Colonic mucosa (tissue), 4 donors: ENCODE measurements at places on chromosomes 1 and 21.
A peak's percentile ranks its signal among the peaks of the same experiment; 100 is the strongest.

GRCh38 chr1:42340901-42341300, 5.9 kb upstream of the FOXJ3 start:
- no peak for DNase-seq

GRCh38 chr1:158180741-158181576, at the start of gene CD1D:
TSS of gene CD1D (plus strand) at chr1:158180895. CDS start at chr1:158181102, 207 bp downstream.
- DNase-seq = peak; percentile 52

DNA sequence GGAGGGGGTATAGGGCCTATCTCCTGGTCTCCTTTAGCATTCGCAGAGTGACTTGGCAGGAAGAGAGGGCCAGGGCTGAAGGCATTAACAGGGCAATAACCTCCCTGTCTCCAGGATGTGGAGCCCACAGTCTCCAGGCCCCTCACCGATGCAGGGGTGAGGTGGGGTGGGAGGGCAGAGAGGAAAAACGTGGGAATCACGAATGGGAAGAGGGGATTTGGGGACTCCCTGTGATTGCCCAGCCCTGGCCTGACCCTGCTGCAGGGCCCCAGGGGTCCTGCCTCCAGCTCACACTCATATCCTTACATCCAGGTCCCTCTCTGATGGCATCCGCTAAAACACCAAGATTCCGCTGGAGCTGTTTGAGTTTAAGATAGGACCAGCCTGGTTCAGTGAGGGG, 14.6 kb downstream of the TFAP2E start:
- no peak for DNase-seq

GRCh38 chr1:13930151-13930550, 230.2 kb downstream of the PRDM2 start:
- peak; percentile 29 for DNase-seq

DNA sequence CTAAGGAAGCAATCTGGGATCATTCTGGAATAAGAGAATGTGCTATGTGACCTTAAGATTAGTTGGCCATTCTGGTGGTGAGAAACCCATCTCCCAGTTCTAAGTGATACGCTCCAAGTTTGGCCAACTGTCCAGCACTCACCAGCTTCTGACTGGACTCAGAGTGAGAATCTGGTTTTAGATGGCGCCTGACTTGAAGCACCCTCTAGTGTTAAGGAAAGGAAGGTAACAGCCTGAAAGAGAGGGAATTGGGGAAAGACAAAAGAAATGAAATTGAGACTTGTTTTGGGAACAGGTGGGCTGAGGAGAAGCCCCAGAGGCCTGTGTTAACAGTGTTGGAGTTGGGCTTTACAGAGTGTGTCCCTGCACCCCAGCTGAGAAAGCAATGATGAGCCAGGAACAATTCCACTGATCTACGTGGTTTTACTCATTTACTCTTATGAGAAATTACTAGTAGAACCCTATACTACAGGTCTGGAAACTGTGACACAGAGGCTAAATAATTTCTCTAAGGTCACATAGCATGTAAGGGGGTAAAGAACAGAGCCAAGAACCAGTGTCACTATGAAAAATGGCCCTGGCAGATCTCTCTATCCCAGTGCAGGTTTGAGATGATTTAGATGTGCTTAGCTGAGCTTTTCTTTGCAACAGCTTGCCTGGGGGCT, 9.3 kb upstream of the FCAMR start:
- DNase-seq = no peak

DNA sequence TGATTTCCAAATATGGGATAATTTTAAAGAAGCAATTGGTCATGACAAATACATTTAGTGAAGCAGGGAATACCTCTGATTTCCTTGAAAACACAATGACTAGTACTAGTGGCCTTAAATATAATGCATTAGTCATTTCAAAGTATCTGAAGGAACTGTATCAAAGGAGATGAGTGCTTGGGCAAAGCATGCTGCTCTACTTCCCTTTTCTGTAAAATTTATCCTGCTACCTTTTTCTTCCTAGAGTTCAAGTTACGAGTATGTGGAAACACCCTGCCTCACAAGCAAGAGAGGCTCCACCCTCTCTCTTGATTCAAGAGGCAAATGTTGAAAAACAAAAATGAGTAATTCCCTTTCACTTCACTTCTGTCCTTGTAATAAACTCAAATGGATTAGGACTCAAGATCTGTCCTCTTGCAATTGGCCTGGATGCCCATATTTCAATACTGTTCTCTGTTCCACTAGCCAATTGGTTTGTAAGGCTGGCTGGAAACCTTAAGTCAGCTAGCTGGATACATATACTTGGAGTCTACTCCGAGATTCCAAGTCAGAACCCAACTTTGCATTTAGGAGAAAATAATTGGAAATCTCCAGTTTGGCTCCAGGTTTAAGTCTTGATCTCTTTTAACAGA, 92.5 kb downstream of the CDC42BPA start:
- DNase-seq = no peak

- DNase-seq = no peak
These were observed 169.0 kb downstream of the LBR start for GRCh38 chr1:225258811-225259210.
